Fibroblast of villous mesenchyme (primary cell): ENCODE measurements at places on chromosomes 11 and 22. TPM values are rescaled to one million over a fixed set of nuclear protein-coding genes. Genes with fewer than 3 reads are reported as not detected.

Gene ART1
- not detected in 2 replicates for total RNA-seq

Gene RIMBP3B
- under 0.01 and 0.32 TPM in 2 replicates for total RNA-seq

Gene C22orf15
- 0.43 and 1.6 TPM in 2 replicates for total RNA-seq

DNA sequence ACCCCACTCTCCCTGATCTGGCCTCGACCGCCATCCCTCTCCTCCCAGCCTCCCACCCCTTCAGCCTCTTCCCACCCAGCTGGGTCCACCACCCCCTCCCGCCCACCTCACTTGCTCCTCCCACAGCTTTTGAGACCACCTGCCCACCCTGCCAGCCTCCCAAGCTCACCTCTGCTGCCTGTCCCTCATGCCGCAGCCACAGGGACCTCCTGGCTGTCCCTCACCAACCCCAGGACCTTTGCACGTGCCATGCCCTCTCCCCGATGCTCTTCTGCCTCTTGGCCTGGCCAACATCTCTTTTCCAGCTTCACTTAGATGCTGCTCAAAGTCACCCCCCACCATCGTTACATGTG, 6.5 kb downstream of the PNPLA5 start:
- no peak for DNase-seq

DNA sequence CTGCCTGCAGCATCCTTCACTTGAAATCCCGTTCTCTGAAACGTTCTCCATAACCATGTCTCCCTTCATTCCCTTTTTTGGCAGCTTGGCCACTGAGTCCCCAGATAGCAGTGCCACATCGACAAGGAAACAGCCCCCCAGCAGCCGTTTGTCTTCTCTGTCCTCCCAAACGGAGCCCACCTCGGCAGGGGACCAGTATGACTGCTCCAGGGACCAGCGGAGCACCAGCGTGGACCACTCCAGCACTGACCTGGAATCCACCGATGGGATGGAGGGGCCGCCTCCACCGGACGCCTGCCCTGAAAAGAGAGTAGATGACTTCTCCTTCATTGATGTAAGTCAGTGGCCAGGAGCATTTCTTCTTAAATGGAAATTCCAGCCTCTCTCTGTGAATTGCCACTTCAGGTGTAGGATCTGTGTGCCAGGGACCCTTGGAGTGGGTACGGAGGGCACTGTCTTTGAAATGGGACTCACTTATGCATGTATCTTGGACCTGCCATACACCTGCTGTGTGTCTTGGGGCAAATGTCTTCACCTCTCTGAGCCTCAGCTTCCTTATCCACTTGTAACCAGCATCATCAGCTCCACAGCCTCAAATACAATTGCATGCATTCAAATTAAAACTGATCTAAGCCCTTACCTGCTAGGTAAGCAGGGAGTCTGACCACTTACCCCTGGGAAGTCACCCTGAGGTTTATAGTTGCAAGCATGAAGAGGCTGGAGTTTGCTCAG, 25.3 kb upstream of the CRYBB3 start:
- DNase-seq = no peak

DNA sequence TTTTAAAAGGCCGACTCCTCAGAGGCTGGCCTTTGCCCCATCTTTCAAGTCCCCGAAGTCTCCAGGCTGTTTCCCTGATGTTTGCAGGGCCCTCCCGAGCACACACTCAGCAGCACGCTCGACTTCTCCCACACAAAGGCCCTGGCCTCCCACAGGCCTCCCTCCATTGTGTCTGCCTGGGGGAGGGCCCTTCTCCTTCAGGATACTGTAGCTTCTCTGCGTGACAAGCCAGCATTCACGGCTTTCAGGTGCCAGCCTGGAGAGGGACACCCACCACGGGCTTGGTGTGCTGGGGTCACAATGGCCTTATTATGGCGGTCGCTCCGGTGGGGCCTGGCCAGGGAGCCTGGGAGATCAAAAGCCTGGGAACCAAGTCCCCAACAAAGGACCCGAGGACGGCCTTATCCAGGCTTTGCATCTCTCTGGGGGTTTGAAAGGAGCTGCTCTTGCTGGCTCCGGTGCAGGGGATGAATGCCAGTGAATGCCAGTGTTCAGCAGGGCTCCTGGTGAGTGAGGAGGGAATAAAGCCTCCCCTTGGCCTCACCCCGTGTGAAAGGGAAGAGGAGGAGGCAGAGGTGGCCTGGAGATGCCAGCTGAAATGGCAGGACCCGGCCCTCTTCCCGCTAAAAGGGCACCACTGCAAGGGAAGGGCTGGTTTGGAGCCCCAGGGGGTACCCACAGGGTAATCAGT, 55.0 kb downstream of the TRAF6 start:
- DNase-seq = peak; percentile 45

DNA sequence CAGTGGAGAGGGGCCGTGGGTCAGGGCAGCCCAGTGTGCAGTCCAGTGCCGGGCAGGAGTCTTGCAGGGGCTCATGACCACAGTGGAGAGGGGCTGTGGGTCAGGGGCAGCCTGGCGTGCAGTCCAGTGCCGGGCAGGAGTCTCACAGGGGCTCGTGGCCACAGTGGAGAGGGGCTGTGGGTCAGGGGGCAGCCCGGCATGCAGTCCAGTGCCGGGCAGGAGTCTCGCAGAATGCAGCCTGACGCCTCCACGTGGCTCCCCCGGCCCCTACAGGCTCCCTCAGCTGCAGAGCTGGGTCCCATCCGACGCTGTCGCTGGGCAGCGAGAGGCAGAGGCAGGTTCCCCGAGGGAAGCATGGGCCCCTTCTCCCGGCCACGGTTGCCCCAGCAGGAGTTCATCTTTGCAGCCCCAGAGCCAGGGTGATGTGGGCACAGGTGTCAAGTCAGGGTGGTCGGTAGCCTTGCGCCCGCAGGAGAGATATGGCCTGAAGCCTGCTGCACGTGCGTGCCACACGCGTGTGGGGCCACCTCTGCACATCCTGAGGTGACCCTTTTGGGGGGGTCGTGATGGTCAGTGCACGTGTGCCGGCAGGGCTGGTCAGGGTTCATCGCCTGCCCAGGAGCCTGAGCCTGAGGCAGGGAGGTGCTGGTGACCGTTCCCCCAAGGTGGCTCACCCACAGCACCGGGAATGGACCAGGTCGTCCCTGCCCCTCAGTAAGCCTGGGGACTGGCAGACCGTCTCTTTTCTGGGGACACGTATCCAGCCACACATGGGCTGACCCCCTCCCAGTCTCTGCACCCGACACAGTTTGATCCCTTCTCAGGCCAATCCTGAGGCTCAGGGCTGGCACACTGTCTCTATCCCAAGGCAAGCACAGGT, 2.9 kb downstream of the IFITM5 start:
- no peak for DNase-seq

- no peak for DNase-seq
These were observed 1.0 kb upstream of the BRSK2 start for GRCh38 chr11:1388763-1389102.

- no peak for DNase-seq
These were observed 369.6 kb upstream of the CADM1 start for GRCh38 chr11:115873813-115874212.

DNA sequence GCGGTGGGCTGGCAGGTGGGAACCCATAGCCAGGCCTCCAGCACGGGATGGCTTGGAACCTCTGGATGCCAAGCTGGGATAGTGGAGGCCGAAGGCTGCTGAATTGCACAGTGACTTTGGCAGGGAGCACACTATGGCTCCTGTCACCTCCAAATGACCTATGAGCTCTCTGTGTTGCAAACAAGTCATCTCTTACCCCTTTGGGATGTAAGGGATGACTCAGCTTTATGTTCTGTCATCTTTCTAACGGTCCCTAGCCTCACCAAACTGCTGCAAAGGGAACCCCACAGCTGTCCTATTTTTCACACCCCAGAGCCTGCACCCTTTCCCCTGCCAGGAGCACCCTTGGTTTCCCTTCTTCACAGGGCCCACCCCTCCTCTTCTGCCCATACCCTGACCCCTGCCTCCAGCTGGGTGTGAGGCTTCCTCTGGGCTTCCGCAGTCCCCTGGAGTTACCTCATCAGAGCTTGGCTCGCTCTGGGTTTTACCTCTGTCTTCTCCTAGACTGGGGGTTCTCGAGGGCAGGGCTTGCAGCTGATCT, 2.7 kb upstream of the SCUBE1 start:
- DNase-seq = no peak

DNA sequence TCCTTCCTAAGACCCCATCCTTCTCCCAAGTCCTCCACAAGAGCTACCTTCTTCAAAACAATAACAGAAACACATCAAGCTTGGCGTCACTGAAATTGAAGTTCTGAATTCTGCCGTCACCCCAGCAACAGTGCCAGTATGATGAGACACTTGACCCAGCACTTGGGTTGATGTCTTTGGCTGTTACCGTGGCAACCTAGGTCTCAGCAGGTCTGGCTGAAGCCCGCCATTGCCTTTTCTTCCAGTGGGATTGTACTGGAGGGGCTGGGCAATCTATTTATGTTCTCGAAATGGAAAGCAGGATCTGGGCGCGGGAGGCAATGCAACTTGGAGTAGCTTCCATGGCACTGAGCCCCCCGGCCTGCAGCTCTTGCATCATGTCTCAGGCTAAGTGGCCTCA, 23.8 kb downstream of the NPTXR start:
- DNase-seq = no peak

DNA sequence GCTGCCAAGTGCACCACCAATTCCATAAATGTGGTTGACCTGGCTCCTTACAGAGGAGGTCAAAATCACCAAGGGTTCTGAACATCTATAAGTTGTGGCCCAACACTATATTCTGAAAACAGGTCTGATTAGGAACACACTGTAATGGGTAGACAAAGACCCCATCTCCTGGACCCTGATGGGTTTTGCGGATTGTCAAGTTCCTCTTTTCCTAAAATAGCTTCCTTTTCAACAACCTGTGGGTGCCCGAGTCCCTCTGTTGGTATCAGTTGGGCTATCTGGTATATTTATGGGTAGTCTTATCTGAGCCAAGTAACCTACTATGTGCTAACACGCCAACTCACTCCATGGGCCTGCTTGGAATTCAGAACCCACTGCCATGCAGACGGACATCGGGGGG, 9.9 kb upstream of the CACNG2 start:
- DNase-seq = no peak

GRCh38 chr11:71543866-71544265, 4.4 kb upstream of the KRTAP5-9 start:
- DNase-seq = no peak

DNA sequence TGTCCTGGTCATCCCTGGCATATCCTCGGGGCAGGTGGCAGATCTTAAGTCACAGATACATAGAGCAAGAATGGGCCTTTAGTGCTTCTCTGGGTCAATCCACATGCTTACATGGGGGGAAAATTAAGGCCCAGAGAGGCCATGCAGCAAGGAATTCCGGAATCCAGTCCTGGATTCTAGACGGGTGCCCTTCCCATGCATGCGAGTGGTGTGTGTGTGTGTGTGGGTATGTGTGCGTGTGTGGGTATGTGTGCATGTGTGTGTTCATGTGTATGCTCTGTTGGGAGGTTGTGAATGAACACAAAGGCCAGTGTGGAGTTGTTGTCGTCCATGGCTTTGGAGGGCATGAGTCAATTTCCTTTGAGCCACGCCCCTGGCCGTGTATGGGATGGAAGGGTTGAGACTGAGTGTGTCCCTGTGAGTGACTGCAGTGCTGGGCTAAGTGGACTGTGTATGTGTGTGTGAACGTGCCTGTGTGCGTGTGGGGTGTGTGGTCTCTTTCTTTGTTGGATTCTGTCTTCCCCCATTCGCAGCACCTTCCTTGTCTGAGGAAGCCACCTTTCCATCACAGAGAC, 33.4 kb upstream of the EIF3D start:
- no peak for DNase-seq

- DNase-seq = no peak
These were observed 14.2 kb downstream of the TMEM121B start for GRCh38 chr22:17106785-17107546.

- DNase-seq = no peak
These were observed 125.9 kb downstream of the RCN1 start for GRCh38 chr11:32216749-32217148.

DNA sequence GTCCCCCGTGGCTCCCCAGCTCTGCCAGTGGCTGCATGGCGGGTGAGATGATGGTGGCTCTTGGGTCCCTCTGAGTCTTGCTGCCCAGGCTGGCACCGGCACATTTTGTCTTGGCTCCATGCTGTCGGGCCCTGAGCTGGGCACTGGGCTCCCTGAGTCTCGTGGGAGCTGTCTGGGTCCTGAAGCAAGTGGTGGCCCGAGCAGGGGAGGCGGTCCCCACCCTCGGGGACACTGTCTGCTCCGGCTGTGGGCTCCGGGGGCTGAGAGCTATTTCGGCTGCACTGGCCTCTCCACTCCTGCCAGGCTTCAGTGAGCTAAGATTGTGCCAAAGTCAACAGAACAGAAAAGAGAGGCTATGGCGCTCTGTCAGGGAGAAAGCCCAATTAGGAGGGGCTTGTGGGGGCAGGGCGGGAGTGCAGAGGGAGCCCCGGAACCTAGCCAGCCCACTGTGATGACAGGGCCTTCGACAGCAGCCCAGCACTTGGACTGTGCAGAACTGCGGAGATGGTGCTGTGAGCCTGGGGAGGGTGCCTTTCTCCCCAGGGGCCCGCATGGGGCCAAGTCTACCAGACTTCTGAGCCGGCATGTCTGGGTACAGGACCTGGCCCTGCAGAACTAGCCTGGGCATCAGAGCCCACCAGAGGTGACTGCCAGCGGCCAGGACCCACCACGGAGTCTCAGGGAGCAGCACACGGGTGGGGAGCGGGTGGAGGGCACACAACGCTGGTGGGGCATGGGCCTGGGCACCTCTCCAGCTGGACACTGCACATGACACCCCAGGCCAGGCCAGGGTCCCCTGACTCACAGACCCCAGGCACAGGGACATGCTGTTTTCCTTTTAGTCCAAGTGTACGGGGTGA, 38.0 kb downstream of the RTN4R start:
- no peak for DNase-seq

DNA sequence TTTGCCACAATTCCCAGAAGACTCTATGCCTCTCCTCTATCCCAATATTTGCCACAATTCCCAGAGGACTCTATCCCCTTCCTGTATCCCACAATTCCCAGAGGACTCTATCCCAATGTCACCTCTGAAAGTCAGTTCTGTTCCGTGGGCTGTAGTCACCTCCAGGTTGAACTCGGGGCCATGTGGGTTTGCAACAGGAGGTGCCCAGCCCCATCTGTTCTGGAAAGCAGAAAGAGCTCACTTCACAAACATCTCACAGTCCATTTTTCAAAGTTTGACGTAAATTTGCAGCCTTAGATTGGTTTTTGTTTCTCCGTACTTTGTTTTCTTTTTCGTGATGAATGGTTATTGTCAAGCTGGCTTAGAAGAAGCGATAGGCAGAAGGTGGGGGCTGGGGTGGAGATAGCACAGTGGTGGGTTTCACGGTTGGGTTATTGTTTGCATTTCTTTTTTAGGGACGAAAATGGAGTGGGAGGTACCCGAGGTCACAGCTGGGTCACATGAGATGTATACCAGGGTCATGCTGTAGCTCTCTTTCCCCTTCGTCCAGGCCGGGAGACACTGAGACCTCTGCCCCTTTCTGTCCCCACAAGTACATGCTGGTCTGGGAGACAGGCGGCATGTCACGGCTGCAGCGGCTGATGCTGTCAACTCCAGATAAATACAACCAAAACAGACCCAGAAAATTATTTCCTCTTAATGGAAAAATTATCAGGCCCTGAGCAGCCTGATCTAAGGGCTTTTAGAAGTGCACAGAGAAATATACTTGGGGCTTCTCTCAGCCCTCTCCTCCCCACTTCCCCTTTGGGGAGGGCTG, 374.5 kb downstream of the CADM1 start:
- DNase-seq = no peak

GRCh38 chr11:46253258-46254132, 24.0 kb upstream of the CREB3L1 start:
- DNase-seq = no peak
